ENCODE measurements at places on chromosomes 6 and 20. TPM values are rescaled to one million over a fixed set of nuclear protein-coding genes. Genes with fewer than 3 reads are reported as not detected.

The TNFRSF6B gene
- polyA plus RNA-seq = 0.79 TPM

The HLA-DQA2 gene
- polyA plus RNA-seq = 1.4 TPM

The PI3 gene
- polyA plus RNA-seq = not detected

The PGC gene
- 0.26 TPM for polyA plus RNA-seq

The RFX6 gene
- polyA plus RNA-seq = 0.05 TPM

The POLH gene
- 25.3 TPM for polyA plus RNA-seq

The MAPK13 gene
- polyA plus RNA-seq = 27.0 TPM

The PSMB9 gene
- polyA plus RNA-seq = 5.1 TPM

The MAFB gene
- 123 TPM for polyA plus RNA-seq

The LPA gene
- 0.21 TPM for polyA plus RNA-seq

The TP53TG5 gene
- polyA plus RNA-seq = 1.6 TPM

The TMEM200A gene
- polyA plus RNA-seq = 31.2 TPM

The COL9A1 gene
- polyA plus RNA-seq = 39.5 TPM

The LBP gene
- polyA plus RNA-seq = not detected

The EFCAB8 gene
- polyA plus RNA-seq = 0.04 TPM

The PAK5 gene
- polyA plus RNA-seq = 0.42 TPM

The PRRT1 gene
- 2.6 TPM for polyA plus RNA-seq

The SPATS1 gene
- polyA plus RNA-seq = not detected

The RNASET2 gene
- polyA plus RNA-seq = 62.6 TPM

The PHACTR1 gene
- polyA plus RNA-seq = 13.6 TPM

The SYNCRIP gene
- polyA plus RNA-seq = 201 TPM

The APOM gene
- polyA plus RNA-seq = 110 TPM

The EPB41L1 gene
- polyA plus RNA-seq = 68.1 TPM

The FGD2 gene
- polyA plus RNA-seq = 1.3 TPM

The CRISP2 gene
- polyA plus RNA-seq = 0.14 TPM

The UNC93A gene
- polyA plus RNA-seq = 7.4 TPM

The PTK6 gene
- 0.56 TPM for polyA plus RNA-seq

The BTNL2 gene
- polyA plus RNA-seq = 1.9 TPM

The NKX2-4 gene
- not detected for polyA plus RNA-seq

The MUC21 gene
- polyA plus RNA-seq = not detected

The CLPSL2 gene
- 0.53 TPM for polyA plus RNA-seq

The MDFI gene
- 30.6 TPM for polyA plus RNA-seq

The LIN28B gene
- 0.30 TPM for polyA plus RNA-seq

All from renal cortex interstitium (tissue), 15 donors.